Kidney epithelial cell (primary cell): ENCODE measurements at places on chromosomes 11 and 22.

- no peak for DNase-seq
These were observed 15.5 kb upstream of the TMPRSS5 start for GRCh38 chr11:113721462-113722066.

DNA sequence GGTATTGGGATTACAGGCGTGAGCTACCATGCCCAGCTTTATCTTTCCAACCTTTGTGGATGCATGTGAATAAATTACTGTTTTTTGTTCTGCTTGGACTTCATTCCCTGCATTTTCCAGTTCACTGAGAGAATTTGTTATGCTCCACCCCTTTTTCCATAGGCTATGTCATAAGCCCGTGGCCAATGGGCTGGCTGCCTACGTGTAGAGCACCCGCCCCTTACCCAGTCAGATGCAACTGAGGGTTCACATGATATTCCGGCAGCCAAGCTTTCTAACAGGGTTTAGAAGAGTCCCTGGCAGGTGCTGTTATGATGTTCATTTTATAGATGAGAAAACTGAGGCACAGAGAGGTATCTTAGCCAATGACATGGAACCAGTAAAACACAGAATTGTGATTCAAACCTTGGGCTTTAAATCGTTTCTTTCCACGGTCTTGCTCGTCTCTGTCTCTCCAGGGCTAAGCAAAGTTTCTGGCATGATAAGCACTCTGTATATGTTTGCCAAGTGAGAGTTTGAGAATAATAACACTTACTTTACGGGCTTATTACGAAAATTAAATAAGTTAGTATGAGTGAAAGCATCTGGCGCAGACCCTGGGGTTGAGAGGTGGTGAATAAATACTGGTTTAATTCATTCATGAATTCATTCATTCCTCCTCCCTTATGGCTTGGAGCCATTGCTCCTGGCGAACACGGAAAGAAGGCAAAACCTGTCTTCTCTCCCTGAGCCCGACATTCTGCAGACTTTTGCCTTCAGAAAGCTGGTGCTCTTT, 42.4 kb upstream of the RASD2 start:
- DNase-seq: no peak

DNA sequence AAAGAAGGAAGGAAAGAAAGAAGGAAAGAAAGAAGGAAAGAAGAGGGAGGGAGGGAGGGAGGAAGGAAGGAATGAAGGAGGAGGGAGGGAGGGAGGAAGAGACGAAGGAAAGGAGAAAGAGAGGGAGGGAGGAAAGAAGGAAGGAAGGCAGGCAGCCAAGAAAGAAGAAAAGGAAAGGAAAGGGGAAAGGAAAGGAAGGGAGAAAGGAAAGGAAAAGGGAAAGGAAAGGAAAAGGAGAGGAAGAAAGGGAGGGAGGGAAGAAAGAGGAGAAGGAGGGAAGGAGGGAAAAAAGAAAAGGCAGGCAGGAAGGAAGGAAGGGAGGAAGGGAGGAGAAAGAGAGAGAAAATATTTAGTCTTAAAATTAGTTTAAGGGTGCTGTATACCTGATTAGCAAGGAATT, 704.1 kb downstream of the LUZP2 start:
- DNase-seq: no peak

- DNase-seq: no peak
These were observed 707 bp upstream of the FTH1 start for GRCh38 chr11:61967924-61968757.

DNA sequence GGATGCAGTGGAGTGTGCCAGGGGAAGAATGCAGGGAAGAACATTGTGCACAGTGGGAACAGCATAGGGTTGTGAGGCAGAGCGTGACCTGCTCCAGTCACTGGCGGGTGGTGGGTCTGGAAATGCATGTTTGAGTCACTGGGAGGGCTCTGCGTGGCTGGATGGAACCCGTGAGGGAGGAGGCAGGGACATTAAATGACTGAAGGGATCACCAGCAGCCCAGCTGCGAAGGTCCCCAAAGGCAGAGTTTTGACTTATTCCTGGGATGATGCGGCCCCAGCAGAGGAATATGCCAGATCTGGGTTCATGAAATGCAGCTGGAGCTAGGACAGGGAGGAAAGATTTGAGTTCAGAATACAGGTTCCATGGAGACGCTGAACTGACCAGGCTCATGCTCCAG, 104.0 kb upstream of the FGF3 start:
- no peak for DNase-seq

DNA sequence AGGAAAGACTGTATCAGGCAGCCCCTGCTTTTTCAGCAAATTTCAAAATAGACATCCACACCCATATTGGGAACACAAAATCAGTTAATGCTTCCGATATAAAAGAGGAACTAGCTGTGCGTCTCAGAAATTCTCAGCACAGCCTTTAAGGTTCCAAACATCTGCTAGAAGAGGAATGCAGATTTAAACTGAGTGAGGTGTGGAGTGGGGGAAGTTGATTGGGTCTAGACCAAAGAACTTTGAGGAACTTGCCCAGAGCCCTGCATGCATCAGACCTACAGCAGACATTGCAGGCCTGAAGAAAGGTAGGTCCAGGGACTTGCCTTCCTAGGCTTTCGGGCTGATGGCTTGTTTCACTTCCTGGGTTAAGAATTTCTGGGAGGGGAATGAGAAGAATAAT, at the start of gene MS4A4A:
Gene MS4A4A, plus strand, starts transcription at position 255 of the 400 bp plus-strand sequence. Its CDS starts 10 bp downstream, at position 265.
- DNase-seq: no peak

DNA sequence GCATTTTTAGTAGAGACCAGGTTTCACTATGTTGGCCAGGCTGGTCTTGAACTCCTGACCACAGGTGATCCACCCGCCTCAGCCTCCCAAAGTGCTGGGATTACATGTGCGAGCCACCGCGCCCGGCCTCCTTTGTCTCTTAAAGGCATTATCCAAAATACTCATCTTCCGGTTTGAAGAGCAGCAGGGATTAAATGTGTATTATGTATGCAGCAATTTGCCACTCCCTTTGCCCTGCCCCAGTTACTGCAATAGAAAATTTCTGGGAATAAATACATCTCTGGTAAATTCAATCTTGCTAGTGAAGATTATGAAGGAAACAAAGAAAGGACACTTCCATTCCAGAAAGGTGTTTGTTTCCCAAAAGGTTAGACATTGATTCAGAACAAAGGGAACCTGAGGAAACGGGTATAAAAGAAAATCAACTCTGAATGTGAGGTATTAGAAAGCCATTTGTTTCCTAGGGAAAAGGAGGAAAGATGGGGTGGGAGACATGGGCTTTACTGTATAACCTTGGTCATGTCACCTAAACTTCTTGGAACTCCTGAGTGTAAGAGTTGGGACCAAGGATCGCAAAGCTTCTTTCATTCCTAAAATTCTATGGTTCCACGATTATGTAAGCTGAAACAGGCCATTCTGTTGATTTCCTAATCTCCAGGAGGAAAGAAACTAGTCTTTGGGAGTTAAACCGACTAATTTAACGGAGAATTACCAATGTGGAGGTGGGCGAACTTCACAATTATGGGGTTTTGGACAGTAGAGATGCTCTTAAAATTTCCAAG, 959 bp upstream of the HIPK3 start:
- no peak for DNase-seq

DNA sequence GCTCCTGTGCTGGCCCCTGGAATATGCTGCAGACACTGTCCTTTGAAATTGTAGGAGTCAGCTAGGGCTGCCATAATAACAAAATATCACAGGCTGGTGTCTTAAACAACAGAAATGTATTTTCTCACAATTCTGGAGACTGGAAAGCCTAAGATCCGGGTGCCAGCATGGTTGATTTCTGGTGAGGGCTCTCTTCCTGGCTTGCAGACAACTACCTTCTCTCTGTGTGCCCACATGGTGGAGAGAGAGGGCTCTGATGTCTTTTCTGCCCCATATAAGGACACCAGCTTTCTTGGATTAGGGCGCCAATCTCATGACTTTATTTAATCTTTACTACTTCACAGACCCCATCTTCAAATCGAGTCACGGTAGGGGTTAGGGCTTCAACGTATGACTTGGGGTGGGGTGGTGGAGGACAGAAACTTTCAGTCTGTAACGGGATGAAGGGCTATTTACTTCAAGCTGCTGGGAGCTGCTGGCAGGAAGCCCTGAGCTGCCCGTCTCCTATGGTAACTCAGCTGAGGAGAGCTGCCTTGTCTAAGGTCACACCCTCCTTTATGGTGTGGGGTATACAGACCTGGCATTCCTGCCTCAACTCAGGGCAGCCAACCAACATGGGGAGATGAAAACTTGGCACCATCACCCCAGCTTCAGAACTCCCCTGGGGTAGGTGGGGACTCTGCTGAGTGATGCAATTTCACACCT, 142.9 kb upstream of the ZBED5 start:
- DNase-seq: no peak

DNA sequence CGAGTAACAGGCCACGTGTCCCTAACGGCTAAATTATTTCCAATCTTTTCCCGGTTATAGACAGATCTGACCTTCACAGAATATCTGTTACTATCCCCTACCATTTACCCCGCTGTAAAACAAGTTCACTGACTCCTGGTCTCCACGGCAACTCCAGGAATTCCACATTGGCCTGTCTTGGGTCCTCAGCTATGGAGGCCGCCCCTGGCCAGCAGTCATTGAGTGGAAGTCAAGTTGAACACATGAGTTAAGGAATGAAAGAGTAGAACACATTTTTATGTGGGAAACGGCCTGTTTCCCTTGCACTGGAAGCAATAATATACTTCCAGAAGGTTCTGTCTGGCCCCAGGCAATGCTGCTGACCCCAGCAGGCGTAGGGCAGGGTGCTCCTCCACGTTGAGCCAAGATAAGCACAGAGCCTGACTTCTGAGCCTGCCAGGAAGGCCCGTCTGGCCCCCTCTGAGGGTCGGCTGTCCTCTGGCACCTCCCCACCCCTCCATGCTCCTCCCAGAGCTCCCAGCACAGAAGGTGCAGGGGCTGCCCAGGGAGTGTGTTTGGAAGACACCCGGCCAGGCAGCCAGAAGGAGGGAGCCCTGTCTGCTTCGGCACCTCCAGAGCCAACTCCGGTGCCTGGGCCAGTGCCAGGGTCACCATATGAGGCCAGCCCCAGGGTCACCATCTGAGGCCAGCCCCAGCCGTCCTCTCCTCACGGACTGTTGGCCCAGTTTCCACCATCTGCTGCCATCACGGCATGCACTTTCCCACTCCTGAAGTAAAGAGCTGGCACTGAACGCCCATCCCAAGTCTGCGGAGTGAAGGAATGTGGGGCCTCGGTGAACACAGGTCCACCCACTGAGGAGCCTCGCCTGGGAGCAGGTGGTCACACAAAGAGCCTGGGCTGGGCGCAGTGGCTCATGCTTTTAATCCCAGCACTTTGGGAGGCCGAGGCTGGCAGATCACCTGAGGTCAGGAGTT, 813.2 kb downstream of the BRD1 start:
- no peak for DNase-seq

DNA sequence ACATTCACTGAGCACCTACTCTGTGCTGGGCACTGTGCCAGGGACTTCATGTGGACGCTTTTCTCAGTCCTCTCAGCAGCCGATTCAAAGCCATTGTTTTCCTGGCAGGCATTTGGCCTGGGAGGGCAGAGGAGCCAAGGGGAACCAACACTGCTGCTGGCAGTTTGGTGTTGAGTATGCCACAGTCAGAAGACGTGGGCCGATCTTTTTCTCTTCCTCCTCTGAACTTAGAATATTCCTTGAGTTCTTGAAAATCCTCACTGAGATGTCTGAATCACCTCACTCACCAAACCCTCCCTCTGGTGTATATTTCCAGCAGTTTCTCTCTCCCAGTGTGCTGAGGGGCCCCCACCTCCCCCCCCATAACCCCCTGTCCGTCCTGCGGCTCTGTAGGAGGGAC, 114.5 kb upstream of the CRYBB3 start:
- no peak for DNase-seq

GRCh38 chr11:10415817-10416392, 39.2 kb upstream of the AMPD3 start:
- no peak for DNase-seq

DNA sequence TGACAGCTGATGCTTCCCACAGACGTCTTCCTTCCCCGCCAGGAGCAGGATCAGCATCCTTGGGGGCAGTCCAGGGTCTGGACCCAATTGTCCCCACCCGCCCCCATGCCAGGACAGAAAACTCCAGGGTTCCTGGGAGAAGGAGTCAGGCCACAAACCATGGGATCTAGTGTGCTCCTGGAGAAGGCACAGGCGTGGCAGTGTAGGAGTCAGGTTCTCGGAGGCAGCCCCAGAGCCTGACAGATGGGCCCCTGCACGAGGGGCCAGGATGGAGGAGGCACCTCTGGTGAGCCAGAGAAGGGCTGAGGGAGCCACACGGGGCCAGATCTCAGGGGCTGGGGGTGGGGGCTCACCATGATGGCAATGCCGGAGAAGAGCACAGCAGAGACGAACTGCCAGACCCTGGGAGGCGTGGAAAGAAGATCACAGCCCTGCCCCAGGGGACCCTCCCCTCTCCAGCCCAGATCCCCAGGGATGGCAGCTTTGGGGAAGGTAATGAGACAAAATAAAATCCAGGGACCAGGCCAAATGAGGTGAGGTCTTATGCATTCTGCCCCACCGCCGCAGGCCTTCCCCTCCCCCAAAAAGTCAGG, 13.6 kb downstream of the TP53I11 start:
- DNase-seq: no peak

DNA sequence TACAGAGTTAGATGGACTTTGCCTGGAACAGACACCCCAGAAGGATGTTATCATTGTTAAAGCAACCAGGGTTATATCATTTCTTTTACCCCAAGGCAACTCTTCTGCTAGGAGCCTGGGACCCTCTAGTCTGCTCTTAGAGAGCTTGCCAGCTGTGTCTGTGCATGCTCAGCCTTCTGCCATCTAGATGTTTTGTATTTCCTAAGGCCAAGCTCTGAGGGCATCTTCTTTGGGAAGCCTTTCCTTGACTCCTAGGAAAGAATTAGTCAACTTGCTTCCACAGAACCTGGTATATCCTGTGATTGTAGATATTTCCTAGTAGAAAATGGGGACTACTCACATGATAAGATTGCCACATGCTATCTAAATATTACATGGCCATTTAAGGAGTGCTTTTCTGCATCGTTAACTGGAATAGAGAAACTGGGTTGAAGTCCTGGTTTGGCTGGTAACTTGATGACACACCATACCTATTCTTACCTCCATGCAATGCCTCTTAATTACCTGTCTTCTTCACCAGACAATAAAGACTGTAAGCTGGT, 87.6 kb downstream of the STIM1 start:
- DNase-seq: no peak

- no peak for DNase-seq
These were observed 161.8 kb upstream of the GRK3 start for GRCh38 chr22:25402501-25403283.

GRCh38 chr11:111123463-111124398, 121.8 kb upstream of the POU2AF2 start:
- DNase-seq: no peak

DNA sequence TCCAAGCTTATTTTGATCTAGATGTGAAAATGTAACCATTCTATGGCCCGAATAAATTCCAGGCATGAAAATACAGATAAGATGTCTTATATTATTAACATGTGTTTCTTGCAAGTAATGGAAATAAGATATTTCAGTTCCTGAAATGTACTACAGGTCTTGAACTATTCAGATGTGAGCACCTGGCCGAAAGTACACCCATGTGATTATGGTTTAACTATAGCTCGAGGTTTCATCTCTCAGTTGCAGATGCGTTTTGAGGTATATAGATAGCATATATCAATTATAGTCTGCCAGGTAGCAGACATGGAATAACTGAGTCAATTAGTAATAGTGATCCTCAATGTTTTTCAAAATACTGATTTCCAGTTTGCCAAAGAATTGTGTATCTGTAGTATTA, 68.3 kb downstream of the DDIAS start:
- no peak for DNase-seq

- DNase-seq: peak; percentile 39
These were observed 73.0 kb downstream of the CYB5R2 start for GRCh38 chr11:7600205-7600775.

GRCh38 chr11:105870516-105871113, 151.4 kb downstream of the MSANTD4 start:
- DNase-seq: no peak
